Metanephros (tissue), 2 donors: ENCODE measurements at places on chromosomes 1 and 21. TPM values are rescaled to one million over a fixed set of nuclear protein-coding genes. Genes with fewer than 3 reads are reported as not detected.

The KRTAP12-2 gene
- not detected for total RNA-seq

The CACHD1 gene
- 39.9 TPM for total RNA-seq

The PCAT6 gene
- not detected for total RNA-seq

The CFHR1 gene
- not detected for total RNA-seq

The SPOCD1 gene
- 0.76 TPM for total RNA-seq

The HDGF gene
- total RNA-seq, result 107 TPM

The HSF2BP gene
- 3.0 TPM for total RNA-seq

The PLA2G2C gene
- total RNA-seq, result not detected

The WNT9A gene
- 2.0 TPM for total RNA-seq

The TTC39A gene
- total RNA-seq, result 9.6 TPM
